ENCODE measurements at places on chromosomes 13 and 19.
A peak's percentile ranks its signal among the peaks of the same experiment; 100 is the strongest.

GRCh38 chr13:113135281-113135760 lies 12.7 kb downstream of the F10 start:
- DNase-seq: no peak

DNA sequence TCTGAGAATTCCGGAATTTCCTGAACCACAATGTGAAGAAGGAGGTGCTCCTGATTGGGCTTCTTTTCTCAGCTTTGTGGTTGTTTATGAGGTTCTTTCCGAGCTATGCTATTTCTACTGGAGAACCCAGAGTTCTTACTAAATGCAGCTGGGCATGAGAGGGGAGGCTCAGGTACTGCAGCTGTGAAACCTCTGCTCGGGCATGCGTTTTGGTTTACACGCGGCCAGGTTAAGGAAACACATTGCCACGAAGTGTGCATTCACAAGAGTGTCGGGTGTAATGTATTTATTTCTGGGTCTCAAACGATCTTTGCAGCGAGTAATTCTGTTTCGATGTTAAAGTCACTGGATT lies 661 bp upstream of the MIR17HG start:
- DNase-seq: no peak

DNA sequence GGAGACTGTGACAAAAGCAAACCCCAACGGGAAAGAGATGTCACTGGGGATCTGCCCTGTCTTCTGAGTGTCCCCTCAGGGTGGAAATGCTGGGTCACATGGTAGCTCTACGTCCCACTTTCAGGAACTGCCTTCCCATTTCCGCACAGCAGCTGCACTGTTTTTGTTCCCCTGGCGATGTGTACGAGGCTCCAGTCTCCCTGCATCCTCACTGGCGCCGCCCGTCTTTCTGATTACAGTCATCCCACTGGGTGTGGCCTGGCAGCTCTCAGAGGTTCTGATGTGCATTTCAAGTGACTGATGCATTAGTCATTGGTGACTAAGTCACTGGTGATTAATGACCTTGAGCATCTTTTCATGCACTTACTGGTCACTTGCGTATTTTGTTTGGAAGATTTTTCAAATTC lies 21.2 kb downstream of the PCID2 start:
- peak; percentile 99 for DNase-seq

DNA sequence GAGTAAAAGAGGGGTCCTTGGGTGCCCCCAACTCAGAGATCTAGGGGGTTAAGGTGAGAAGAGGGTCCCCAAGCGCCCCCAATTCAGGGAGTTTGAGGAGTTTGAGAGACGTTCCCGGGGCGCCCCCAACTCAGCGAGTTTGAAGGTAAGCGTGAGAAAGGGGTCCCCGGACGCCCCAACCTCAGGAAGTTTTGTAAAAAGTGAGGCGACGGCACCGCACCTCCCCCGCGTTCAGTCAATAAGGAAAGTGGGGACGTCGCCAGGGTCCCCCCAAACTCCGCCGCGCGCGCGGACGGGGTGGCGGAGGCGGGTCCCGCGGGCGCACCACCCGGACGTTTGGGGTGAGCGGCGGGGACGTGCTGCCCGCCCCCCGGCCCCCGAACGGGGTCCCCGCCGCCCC lies 353 bp downstream of the RFX2 start:
- DNase-seq: no peak

DNA sequence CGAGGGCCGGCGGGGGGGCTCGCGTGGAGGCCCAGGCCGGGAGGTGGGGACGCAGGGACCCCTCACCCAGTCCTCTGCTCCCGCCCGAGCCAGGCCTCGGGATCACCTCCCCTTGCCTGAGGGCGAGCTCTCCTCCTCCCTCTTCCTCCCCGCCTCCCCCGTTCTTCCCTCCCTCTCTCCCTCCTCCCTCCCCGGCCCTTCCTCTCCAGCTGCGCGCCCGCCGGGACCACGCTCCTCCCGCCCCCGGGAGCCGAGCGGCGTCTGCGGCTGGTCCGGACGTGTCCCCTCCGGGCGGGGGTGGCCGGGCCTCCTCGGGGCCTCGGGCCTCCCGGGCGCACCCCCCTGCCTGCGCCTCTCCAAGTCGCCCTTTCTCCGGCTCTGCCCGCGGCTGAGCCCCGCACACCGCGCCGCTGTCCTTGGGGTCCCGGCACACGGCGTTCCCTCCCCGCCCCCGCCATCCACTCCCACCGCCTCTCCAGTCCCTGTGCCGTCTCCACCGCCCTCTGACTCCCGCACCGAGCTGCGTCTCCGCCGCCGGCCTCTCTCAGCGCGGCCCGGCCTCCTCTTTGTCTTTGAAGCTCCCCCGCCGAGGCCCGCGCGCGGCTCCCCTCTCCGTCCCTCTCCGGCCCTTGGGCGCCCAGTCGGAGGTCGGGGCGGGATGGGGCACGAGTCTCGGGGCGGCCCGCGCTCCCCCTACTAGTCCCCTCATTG lies 5.7 kb downstream of the SOX1 start:
- DNase-seq: no peak

Measured in foreskin melanocyte (primary cell).